ENCODE measurements at places on chromosomes 4 and X.
A peak's percentile ranks its signal among the peaks of the same experiment; 100 is the strongest.

DNA sequence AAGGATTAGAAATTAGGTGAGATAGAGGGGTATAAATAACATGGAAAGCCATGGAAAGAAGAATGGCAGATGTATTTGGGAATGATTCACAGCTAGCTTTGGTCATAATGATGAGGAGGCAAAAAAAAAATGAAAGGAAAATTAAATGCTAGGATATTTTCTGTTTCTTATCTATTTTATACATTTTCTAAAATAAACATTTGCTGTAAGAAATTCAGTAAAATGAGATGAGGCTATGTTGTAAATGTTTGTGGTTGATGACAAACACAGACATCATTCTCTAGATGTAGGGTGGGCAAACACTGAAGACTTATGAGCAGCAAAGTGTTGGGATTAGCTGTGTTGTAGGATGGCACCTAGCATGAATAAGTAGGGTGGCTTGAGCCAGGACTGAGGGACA, 407.1 kb downstream of the IL15 start:
- no peak for DNase-seq

GRCh38 chr4:52606726-52607125, 52.4 kb downstream of the USP46 start:
- no peak for DNase-seq

- DNase-seq, result no peak
Observed at GRCh38 chr4:139833151-139833910, 167.7 kb downstream of the MGST2 start.

DNA sequence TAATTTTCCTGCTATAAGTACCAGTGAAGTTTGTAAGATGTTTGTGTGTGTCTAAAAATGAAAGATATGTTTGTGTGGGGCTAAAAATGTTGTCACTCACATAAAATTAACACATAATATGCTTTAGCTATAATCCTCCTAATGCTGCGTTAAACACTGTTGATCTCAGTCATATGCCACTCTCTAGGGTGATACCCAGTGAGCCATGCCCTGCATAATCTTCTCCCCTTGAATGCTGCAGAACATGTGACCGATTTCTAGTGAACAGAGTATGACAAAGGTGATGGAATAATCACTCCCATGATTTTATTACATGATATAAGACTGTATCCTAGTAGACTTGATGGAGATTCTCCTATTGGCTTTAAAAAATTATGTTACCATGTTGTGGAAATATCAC, 119.1 kb upstream of the EPHA5 start:
- DNase-seq, result no peak

- no peak for DNase-seq
Observed at GRCh38 chr4:7233006-7233580, 40.8 kb downstream of the SORCS2 start.

- no peak for DNase-seq
Observed at GRCh38 chr4:110484767-110485166, 8.8 kb downstream of the ENPEP start.

DNA sequence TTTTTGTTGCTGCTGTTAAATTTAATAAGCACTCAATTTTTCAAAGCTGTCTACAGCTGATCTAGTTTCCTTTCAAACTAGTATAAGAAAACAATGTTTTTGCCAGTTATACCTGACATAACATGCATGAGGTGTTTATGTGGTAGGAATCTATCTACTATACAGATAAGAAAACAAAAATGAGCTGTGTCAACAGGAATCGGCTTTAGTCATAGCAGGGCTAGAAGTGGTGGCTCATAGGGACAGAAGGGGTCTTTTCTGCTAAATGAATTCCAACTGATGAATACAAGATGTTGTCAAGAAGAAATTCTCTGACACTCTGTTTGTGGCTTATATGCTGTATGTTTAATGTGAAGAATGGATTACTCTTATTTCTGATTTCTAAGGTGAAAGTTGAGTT, 55.7 kb upstream of the CLNK start:
- DNase-seq, result no peak

- DNase-seq, result no peak
Observed at GRCh38 chr4:93320356-93320755, 508.2 kb upstream of the ATOH1 start.

DNA sequence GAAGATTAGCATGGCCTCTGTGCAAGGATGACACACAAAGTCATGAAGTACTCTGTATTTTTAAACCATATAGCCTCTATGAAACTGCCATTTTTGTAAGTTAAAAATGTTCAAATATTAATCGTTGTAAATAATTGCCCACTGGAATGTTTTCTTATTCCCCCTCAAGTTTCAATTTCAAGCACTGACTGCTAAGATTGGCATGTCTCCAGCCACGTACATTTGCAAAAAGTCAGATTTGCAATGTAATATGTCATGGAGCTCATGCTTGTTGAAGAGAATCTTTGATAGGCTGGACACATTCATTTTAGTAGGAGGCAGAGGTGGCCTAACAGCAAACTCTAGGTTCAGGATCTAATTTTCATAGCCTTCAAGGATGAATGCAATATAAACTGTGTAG, 124.7 kb downstream of the CBR4 start:
- no peak for DNase-seq

DNA sequence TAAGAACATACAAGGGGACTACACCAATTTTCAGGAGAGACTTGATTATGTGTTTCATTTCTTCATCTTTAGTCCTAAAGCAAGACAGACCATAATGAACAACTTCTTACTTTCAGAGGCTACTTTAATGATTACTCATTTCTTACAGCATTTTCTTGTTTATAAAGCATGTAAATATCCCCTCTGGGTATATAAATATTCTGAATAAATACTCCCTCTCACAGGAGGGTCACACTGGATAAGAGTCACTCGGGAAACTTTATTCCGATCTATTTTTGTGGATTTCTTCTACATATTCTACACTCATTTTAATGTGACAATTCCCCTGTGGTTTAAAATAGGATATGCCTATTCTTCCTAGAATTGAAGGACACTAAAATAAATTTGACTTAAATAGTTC, 228.9 kb upstream of the RPS6KA3 start:
- DNase-seq, result no peak

- DNase-seq, result no peak
Observed at GRCh38 chr4:20367446-20367845, 115.7 kb downstream of the SLIT2 start.

- no peak for DNase-seq
Observed at GRCh38 chr4:45944000-45944399, 179.9 kb downstream of the GABRG1 start.

GRCh38 chr4:108360754-108361445, 192.2 kb upstream of the LEF1 start:
- DNase-seq, result no peak

DNA sequence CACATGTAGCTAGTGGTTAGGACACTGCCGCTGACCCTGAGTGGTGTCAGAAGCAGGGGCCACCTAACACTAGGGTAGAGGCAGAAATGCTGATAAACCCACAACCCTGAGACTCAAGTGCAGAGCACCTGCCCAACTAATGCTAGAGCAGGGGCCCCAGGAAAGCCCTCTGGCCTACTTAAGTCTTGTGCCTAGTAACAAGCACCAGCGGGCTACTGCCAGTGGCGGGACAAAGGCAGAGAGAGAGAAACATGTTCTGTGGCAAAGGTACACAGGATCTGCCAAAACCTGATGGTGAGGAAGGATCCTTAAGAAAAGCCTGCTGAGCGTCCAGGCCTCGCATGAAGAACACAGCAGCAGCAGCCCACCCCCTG, 172.4 kb downstream of the PRDM5 start:
- DNase-seq, result no peak

DNA sequence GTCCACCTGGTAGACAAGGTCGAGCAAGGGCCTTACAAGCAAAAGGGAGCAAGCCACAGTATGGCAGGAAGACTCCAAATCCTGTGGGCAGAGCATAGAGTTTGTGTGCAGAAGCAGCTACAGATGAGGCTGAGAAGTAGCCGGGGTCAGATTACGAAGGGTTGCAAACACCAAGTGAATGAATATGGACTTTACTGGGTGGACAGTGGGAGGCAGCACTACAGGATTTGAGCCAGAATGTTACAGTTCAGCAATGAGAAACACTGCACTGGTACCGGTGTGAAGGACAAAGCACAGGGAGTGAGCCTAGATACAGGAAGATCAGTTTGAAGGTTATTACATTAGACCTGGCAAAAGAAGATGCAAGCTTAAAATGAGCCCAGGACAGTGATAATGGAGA, 46.1 kb upstream of the HOPX start:
- no peak for DNase-seq

- no peak for DNase-seq
Observed at GRCh38 chr4:165450871-165451270, 72.1 kb downstream of the CPE start.

DNA sequence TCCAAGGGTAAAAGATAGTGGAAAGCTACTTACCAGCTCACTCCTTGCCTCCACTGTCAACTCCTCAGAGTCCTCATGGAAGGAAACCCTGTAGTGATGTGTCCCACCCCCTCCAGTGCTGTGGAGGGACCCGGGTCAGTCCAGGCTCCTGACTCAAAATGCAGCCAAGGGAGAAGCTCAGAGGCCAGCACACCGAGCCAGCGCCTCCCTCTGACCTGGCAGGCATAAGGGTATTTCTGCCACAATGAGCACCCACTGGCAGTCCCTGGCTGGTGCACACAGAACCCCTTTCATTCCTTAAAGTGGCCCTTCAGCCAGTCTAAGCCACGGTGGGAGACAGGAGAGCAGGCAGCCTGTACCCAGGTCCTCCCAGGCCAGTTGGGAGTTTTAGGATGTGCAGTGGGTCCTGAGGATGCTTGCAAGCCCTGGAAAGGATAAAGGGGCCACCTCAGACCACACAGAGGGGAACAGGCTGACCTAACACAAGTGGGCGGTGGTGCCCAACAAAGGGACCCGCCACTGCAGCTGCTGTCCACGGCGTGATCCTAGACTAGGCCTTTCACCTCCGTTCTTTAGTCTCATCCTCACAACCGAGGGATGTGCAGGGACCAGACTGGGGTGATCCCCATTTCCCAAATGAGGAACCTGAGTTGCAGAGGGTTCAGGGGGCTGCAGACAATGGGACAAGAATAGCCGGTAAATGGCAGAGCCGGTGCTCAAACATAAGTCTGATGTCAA, 5.7 kb downstream of the JAKMIP1 start:
- no peak for DNase-seq

GRCh38 chr4:6641971-6642320, 1.5 kb downstream of the MRFAP1 start:
- no peak for DNase-seq

DNA sequence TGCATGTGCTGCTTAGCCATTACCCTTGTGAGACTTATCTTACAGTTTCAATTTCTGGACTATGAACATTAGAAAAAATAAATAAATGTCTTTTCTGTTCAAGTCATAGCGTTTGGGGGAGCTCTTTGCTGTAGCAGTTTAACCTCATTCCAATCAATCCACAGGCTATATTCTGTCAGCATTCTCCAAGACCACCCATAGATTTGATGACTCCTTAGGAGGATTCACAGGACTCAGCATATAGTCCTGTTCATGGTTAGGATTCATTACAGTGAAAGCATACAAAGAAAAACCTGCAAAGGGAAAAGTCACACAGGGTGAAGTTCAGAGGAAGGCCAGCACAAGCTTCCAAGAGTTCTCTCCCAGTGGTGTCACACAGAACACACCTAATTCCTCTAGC, 180.5 kb downstream of the ADAMTS3 start:
- DNase-seq, result no peak

DNA sequence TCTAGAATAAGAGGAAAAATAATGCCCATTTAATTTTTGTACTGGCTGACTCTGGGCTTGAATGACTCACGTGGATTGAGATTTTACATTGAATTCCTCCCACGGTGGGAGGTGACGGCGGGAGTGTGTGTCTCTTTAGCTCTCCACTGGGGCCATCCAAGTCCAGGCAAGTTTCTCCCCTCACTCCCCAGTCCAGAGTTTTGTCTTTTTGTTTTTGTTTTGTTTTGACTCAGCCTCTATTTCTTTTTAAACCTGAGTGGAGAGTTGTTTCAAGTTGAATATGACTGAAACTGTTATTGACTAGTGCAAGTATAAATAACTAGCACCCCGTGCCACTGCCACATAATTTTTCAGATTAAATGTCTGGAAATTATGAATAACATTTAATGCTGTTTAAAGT, 13.6 kb downstream of the CHST7 start:
- DNase-seq, result no peak

GRCh38 chrX:139875841-139876240, 57.0 kb downstream of the ATP11C start:
- no peak for DNase-seq

DNA sequence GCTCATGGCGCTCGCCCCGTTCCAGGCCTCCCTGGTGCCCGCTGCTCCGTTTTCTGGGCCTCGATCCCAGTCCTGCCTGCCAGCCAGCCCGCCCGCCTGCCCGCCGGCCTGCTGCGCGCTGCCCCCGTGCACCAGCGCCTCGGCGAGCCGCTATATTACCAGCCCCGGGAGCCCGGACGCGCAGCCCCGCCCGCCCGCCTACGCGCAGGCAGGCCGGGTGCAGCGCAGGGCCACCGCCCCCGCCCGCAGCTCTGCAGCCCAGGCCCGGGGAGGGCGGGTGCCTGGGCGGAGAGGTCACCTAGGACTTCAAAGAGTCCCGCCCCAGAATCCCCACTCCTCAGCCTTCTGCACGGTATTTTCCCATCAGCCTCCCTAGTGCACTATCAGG, at the start of gene MAOB:
Gene MAOB (minus strand): TSS at position 157 of the 388 bp plus-strand sequence. CDS start 151 bp downstream, at position 6.
- DNase-seq, result peak; percentile 9

GRCh38 chrX:110012818-110013485, 10.0 kb downstream of the TMEM164 start:
- no peak for DNase-seq

DNA sequence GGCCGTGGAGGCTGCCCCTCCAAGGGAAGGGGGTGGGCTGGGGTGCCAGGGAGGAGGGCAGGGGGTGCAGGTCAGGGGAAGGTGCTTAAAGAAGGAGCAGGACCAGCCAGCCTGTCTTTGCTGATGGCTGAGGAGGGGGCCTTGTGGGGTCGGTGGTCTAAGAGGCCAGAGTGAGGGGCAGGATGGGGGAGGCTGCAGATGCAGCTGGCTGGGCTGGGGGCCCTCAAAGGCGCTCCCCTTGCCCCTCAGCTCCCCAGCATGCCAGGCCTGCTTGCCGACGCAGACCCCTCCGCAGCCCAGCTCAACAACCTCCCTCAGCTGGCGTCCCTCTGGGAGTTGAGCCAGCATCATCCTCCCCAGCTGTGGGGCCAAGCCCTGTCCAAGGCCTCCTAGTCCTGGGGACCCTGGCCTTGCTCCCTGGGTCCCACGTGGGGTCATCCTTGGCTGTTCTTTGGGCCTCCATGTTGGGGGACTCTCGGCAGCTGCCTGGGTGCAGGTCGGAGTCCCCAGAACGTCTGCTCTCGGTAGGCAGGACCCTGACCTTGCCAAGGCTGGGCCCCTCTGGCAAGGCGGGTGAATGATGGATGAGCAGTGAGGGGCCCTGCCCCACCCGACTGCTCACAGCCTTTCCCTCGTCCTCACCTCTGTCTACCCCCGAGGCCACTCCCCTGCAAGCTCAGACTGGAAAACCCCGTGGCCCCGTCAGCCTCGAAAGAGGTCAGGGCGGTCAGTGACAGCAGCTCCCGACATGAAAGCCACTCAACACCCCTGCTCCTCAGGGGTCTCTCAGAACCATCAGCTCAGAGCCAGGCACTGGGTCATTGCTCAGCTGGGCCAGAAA, 119.4 kb downstream of the FAM53A start:
- DNase-seq, result no peak

DNA sequence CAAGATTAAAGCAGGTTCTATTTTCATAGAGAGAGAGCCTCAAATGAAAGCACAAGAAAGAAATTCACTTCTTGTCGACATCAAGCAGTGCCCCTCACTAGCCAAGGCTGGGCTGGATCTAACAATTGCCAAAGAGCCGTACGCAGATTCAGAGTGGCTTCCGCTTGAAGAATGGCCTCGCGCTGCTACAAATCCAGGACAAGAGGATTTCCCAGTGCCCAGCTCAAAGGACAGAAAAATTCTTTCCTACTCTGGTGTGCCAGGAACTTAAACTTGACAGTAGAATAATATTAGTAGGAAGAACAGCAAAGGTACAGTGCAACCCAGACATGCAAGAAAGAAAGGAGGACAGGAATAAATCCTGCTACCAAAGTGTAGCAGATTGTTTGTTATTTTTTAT, 56.5 kb upstream of the PPARGC1A start:
- DNase-seq, result no peak
